ENCODE measurements at places on chromosomes 7 and 10.
A peak's percentile ranks its signal among the peaks of the same experiment; 100 is the strongest.

- H3K36me3 ChIP-seq, result no peaks in the 10 kb centered on the region
- H3K27me3 ChIP-seq, result peaks cover 15% of the 10 kb centered on the region
- no peak overlapping the region for H3K27ac ChIP-seq
- H3K4me1 ChIP-seq, result no peaks in the 10 kb centered on the region
Observed at GRCh38 chr10:51960494-51960895, 261.1 kb upstream of the CSTF2T start.

DNA sequence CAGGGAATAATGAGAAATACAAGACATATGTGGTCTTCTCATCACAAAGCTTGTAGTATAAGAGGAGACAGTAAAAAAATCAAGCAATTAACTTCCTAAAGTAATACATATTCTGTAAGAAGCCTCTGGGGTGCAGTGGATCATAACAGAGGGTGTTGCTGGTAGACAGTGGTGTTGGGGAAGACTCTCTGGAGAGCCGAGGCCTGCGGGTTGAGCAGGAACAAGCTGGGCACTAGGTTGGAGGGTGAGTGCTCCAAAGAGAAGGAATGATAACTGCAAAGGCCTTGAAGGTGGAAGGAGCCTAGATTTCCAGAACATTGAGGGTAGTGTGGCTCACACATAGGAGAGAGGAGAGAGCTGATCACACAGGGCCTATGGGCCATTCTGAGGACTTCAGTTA, 1.5 kb downstream of the GIMAP4 start:
- DNase-seq, result no peak
- no peaks in the 10 kb centered on the region for H3K27me3 ChIP-seq
- H3K4me1 ChIP-seq, result peaks cover 40% of the 10 kb centered on the region
- H3K36me3 ChIP-seq, result peaks cover 58% of the 10 kb centered on the region

DNA sequence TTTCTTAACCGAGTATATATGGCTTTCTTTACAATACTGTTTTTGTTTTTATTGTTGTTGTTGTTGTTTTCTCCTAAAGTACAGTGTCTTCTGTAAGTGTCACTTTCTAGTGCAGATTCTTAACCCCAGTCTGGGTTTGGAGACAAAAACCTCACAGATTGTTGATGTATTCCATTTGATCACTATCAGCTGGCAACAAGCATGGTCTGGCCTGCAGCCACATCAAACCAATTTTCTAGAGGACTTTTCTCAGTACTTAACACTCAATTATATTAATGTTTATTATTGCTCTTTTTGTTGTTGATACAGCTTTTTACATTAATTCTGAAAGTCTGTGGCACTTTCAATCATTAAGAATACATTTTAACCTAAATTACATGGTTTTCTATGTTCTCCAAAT, 17.1 kb downstream of the LRRN3 start:
- H3K36me3 ChIP-seq, result peaks cover 64% of the 10 kb centered on the region
- no peak overlapping the region for H3K4me3 ChIP-seq
- DNase-seq, result no peak
- no peak overlapping the region for H3K27ac ChIP-seq
- H3K4me1 ChIP-seq, result peaks cover 33% of the 10 kb centered on the region

DNA sequence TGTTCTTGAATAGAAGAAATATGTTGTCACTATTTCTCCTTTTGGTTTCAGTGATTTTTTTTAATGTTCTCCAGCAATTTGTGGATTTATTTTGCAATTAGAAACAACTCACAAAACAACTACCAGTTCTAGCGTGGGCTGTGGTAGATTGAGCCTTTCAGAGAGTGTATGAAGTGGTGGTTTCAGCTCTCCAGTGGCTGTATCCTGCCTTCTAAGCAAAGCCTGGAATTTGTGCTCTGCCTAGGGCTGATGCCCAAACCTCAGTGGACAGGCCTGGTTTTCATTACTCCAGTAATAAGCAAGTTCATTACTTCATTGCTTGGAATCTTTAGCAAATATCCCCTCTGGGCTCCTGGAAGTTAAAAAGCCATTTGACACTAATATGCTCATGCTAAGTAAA, 35.9 kb downstream of the APBB1IP start:
- H3K36me3 ChIP-seq, result peaks cover 56% of the 10 kb centered on the region
- peak overlapping the region; percentile 13 for H3K4me3 ChIP-seq
- H3K27me3 ChIP-seq, result no peaks in the 10 kb centered on the region
- DNase-seq, result no peak

- no peaks in the 10 kb centered on the region for H3K27me3 ChIP-seq
- H3K4me1 ChIP-seq, result no peaks in the 10 kb centered on the region
- DNase-seq, result no peak
- no peak overlapping the region for H3K4me3 ChIP-seq
- no peak overlapping the region for H3K27ac ChIP-seq
Observed at GRCh38 chr10:18005781-18006456, 54.2 kb downstream of the SLC39A12 start.

GRCh38 chr10:15469111-15469510, 98.0 kb upstream of the FAM171A1 start:
- H3K27me3 ChIP-seq, result peaks cover 22% of the 10 kb centered on the region
- no peak overlapping the region for H3K27ac ChIP-seq
- no peak overlapping the region for H3K4me3 ChIP-seq
- DNase-seq, result no peak
- no peaks in the 10 kb centered on the region for H3K4me1 ChIP-seq

GRCh38 chr7:145848691-145849090, 267.9 kb upstream of the CNTNAP2 start:
- H3K36me3 ChIP-seq, result no peaks in the 10 kb centered on the region
- DNase-seq, result no peak
- H3K4me1 ChIP-seq, result no peaks in the 10 kb centered on the region
- H3K4me3 ChIP-seq, result no peak overlapping the region
- H3K27me3 ChIP-seq, result no peaks in the 10 kb centered on the region

DNA sequence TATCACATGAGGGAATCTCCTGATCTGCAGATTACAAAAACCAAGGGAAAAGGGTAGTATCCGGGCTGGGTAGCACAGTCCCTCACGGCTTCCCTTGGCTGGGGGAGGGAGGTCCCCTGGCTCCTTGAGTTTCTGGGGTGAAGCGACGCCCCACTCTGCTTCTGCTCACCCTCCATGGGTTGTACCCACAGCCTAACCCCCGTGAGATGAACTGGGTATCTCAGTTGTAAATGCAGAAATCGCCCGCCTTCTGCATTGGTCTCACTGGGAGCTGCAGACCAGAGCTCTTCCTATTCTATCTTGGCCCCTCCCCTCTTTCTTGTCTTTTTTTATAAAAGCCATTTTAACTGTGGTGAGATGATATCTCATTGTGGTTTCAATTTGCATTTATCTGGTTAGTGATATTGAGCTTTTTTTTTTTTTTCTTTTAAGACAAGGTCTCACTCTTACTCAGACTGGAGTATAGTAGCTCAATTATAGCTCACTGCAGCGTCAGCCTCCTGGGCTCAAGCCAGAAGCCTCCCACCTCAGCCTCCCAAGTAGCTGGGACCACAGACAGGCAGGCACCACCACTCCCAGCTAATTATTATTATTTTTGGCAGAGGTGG, 87.8 kb downstream of the ABCC2 start:
- peak; percentile 51 for DNase-seq
- peaks cover 19% of the 10 kb centered on the region for H3K4me1 ChIP-seq
- peaks cover 7% of the 10 kb centered on the region for H3K36me3 ChIP-seq
- H3K27ac ChIP-seq, result peak overlapping the region; percentile 6

- peak overlapping the region; percentile 88 for H3K4me3 ChIP-seq
- H3K4me1 ChIP-seq, result peaks cover 31% of the 10 kb centered on the region
- peak; percentile 57 for DNase-seq
- H3K36me3 ChIP-seq, result peaks cover 56% of the 10 kb centered on the region
Observed at GRCh38 chr10:73810735-73811465, 498 bp downstream of the NDST2 start.

DNA sequence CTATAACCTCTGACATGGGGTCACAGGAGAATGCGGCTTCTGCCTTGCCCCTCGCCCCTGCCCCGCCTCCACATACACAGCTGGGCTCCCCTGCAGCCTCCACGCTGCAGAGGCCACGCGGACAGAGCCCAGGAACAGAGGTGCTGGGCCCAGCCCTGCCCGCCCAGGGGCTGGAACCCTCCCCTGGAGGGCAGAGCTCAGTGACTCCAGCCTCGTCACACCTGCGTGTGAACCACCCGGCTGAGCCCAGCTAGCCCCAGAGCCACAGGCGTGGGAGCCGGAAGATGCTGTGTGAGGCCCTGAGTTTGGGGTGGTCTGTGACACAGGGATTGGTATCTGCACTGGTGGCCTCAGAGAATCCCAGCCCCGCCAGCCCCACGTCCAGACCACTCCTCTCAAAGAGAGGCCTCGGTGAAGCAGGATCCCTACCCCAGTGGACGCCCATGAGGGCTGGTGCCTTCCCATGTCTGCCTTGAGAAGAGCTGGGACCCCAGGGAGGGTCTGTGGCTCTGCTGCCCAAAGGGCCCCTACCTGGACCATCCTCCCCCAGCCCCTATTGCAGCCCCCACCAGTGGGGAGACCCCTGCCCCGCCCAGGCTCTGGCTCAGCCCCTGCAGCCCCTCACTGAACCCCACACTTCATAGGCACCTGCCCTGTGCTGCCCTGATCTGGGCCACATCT, 8.1 kb upstream of the ADAP1 start:
- no peak for DNase-seq
- H3K4me1 ChIP-seq, result peaks cover 5% of the 10 kb centered on the region
- no peak overlapping the region for H3K4me3 ChIP-seq
- peaks cover 6% of the 10 kb centered on the region for H3K27me3 ChIP-seq

- DNase-seq, result no peak
- H3K4me3 ChIP-seq, result no peak overlapping the region
- peaks cover 2% of the 10 kb centered on the region for H3K36me3 ChIP-seq
- no peak overlapping the region for H3K27ac ChIP-seq
- no peaks in the 10 kb centered on the region for H3K4me1 ChIP-seq
Observed at GRCh38 chr10:50592961-50593418, 30.8 kb downstream of the SGMS1 start.

DNA sequence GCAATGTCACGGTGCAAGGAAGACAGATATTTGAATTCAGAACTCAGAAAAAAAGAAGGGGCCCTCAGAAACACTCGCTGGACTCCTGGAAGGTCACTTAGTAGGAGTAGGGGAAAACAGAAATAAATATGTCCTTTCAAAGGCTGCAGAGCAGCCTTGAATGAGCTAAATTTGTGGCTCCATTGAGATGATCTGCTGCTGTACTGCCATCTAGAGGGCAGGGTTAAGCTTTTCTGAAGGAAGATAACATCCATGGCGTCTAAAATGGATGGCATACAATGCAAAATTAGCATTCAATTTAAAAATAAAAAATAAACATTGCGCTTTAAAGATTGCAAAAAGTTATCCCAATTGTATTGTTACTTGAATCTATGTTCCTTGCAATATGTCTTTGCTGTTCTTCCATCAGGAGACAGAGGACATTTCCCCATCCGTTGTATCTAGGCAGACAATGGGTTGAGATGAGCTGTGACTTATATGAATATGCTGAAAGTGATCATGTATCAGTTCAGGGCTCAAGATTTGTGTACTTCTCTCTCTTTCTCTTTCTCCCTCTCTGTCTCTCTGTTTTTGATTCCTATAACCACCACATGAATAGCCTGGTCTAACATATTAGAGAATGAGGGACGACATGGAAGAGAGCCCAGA, 642.2 kb downstream of the SH2D4B start:
- H3K27ac ChIP-seq, result no peak overlapping the region
- no peak overlapping the region for H3K4me3 ChIP-seq
- no peaks in the 10 kb centered on the region for H3K4me1 ChIP-seq

GRCh38 chr10:91756286-91756685, 41.9 kb upstream of the TNKS2 start:
- H3K27ac ChIP-seq, result no peak overlapping the region
- no peak overlapping the region for H3K4me3 ChIP-seq
- no peaks in the 10 kb centered on the region for H3K36me3 ChIP-seq
- H3K27me3 ChIP-seq, result peaks cover 33% of the 10 kb centered on the region

DNA sequence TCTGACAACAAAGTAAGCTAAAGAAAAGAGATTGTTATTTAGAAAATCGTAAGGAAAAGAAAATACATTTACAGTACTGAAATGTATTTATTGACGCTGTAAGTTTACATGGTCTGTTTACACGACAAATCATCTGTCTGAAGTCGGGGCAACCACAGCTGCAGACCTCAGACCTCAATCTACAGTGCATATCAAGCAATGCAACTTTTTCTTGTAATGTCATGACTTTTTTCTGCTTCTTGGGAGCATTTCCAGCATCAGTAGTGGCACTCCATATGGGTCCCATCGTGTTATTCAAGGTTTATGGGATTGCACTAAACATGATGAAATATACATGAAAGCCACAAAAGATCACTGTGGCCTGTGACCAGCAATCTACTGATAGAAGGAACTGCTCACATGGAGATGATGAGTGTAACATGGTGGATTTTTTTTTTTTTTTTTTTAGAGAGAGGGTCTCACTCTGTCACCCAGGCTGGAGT, 77.1 kb downstream of the MTPN start:
- no peaks in the 10 kb centered on the region for H3K36me3 ChIP-seq
- no peak overlapping the region for H3K27ac ChIP-seq
- H3K4me1 ChIP-seq, result no peaks in the 10 kb centered on the region
- no peaks in the 10 kb centered on the region for H3K27me3 ChIP-seq

GRCh38 chr10:131934769-131935168, 34.0 kb downstream of the PPP2R2D start:
- no peaks in the 10 kb centered on the region for H3K27me3 ChIP-seq
- peaks cover 22% of the 10 kb centered on the region for H3K4me1 ChIP-seq
- H3K4me3 ChIP-seq, result no peak overlapping the region
- no peak overlapping the region for H3K27ac ChIP-seq

- no peak overlapping the region for H3K27ac ChIP-seq
- H3K4me3 ChIP-seq, result no peak overlapping the region
- H3K36me3 ChIP-seq, result no peaks in the 10 kb centered on the region
- no peaks in the 10 kb centered on the region for H3K27me3 ChIP-seq
Observed at GRCh38 chr7:131587315-131587923, 31.0 kb upstream of the PODXL start.

- H3K36me3 ChIP-seq, result no peaks in the 10 kb centered on the region
- H3K4me1 ChIP-seq, result peaks cover 6% of the 10 kb centered on the region
- H3K4me3 ChIP-seq, result no peak overlapping the region
- H3K27ac ChIP-seq, result no peak overlapping the region
Observed at GRCh38 chr7:125425506-125425905, 495.9 kb upstream of the POT1 start.

DNA sequence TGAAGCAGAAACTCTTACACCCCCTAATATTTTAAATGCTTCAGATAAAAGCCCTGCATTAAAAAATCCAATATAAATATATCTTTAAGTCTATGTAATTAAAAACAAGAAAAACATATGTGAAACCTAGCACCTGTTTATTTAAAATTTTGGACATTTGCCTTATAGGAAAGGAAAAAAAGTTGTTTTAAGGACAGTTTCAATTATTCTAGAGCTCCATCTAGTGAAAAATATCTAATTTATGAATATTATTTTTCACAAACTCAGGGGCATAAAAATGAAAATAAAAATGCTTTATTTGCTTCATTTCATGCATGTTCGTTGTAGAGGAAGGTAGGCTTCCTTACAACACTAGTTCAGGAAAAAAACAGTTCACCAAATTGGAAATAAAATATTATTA, 26.1 kb downstream of the ENKUR start:
- no peak overlapping the region for H3K27ac ChIP-seq
- H3K36me3 ChIP-seq, result no peaks in the 10 kb centered on the region
- no peak for DNase-seq
- H3K27me3 ChIP-seq, result peaks cover 6% of the 10 kb centered on the region
- H3K4me1 ChIP-seq, result no peaks in the 10 kb centered on the region
